D721Med (cell line): ENCODE measurements at places on chromosomes 16 and 17.
A peak's percentile ranks its signal among the peaks of the same experiment; 100 is the strongest.

- no peak for DNase-seq
Measured at GRCh38 chr16:74718140-74718539, 17.5 kb upstream of the MLKL start.

DNA sequence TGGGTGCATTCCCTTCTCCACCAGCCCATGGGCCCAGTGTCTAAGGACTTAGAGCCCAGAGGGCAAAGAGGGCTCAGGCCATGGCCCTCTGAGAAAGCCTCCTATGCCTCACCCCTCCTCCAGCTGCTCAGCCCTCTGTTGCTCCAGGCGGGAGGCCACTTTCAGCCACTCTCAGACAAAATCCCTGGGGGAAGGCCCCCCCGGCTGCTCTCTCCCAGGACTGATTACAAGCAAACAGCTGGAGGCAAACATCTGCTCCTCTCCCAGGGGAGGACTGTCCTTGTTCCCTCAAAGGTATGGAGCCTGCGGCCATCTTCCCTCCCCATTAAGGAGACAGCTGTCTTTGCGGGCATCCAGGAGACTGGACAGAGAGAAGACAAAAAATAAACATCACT, 54.9 kb upstream of the DLX4 start:
- DNase-seq = peak; percentile 57

DNA sequence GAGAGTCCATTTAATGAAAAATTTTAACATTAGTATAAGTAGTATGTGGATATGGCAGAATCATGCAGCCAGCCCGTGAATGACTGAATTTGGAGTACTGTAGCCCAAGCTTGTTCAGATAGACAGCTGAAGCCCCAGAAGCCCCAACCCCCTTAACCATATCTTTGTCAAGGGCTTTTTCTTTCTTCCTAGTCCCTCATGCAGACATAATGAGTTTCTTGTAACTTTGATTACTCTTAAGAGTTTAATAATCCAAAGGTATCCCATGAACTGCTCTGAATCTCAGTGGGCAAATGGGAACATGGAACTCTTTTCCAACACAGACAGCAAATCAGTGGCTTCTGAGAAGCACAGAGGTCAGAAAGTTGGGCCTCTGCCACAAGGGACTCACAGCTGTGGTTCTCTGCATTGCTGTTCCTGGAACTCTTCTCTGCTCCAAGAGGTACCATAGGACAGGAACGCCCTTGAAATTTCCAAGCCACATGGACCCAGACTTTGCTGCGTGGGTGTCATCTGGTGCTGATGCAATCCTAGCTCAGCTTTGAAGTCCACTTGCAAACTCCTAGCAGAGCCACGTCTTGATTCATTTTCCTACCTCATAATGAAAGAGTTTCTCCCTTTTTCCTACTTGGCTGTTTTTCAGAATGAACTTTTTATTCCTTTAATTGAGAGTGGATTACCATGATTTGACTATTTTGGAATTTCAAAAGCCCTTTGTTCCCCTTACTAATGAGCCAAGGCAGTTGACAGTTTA, 18.1 kb downstream of the LYRM1 start:
- DNase-seq = no peak

DNA sequence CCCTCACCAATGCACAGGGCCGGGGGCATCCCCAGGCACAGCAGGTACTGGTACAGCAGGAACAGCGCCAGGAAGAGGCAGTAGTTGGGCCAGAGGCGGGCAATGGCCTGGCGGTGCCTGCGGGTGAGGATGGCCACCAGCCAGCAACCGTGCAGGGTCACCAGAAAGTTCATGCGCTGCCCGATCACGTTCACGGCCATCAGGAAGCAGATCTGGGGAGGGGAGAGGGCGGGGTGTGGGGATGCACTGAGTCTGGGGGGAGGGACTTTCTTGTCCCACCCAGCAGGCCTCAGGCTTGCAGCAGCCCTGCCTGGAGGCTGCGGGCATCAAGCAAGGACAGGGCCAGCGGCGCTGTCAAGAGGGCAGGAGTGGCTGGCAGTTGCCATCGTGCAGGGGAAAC, 25.4 kb downstream of the CTU2 start:
- DNase-seq = no peak

- no peak for DNase-seq
Measured at GRCh38 chr16:76976756-76977155, 214.2 kb upstream of the MON1B start.

DNA sequence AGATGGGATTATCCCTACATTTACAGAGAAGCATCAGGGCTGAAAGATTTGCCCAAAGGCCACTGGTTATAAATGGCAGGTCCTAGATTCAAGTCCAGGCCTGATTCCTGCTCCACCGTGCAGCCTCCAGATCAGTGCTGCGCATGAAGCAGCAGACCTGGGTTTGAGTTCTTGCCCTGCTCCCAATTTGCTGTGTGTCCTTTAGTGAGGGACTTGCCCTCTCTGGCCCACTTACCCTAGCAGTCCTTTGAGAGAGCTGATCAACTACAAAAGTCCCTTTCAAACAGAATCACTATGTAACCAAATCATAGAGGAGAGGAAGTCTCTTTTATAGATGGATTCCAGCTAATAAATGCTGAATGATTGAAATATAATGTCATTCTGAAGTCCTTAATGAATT, 200.4 kb downstream of the RAB11FIP4 start:
- DNase-seq = no peak

GRCh38 chr17:8698162-8698971, 46.3 kb downstream of the CCDC42 start:
- no peak for DNase-seq

GRCh38 chr16:73058616-73059409, 10.9 kb upstream of the ZFHX3 start:
- DNase-seq = no peak

- DNase-seq = no peak
Measured at GRCh38 chr17:14245629-14246028, 9.0 kb upstream of the CDRT15 start.

DNA sequence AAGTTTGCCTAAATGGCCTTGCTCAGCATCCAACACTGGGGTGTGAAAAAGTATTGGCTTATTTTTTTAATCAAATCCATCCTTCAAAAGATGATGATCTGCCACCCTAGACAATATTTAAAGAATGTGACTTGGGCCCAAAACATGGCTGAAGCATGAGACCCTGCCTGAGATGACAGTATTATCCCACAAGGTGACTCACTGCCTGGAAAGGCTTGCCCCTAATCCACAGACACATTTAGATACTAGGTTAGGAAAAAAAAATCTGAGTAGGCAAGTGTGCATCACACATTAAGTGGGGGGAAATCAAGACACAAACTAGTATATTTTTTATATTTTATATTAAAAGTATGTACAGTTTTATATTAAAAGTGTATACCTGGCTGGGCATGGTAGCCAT, 38.4 kb downstream of the TOM1L2 start:
- no peak for DNase-seq

GRCh38 chr17:38870259-38871165, 654 bp downstream of the LASP1 start:
- peak; percentile 49 for DNase-seq

GRCh38 chr17:49745175-49746139, 18.5 kb downstream of the FAM117A start:
- no peak for DNase-seq

DNA sequence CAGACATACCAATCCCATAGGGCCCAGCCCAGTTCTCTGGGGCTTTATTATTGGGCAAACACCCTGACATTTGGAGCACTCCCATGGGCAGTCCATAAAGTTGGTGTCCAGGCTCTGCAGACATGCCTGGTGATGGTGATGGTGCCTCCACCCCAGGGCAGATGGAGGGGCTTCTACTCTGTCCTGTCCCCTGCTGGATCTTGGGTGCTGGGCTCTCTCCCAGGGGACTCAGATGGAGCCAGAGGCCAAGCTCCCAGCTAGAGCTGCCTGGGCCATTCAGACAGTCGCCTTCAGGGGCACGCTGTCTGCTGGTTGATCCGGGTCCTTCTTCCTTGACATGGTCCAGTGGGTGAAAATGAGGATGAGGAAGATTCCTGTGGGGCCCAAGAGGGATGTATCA, 10.6 kb downstream of the CDH16 start:
- no peak for DNase-seq

DNA sequence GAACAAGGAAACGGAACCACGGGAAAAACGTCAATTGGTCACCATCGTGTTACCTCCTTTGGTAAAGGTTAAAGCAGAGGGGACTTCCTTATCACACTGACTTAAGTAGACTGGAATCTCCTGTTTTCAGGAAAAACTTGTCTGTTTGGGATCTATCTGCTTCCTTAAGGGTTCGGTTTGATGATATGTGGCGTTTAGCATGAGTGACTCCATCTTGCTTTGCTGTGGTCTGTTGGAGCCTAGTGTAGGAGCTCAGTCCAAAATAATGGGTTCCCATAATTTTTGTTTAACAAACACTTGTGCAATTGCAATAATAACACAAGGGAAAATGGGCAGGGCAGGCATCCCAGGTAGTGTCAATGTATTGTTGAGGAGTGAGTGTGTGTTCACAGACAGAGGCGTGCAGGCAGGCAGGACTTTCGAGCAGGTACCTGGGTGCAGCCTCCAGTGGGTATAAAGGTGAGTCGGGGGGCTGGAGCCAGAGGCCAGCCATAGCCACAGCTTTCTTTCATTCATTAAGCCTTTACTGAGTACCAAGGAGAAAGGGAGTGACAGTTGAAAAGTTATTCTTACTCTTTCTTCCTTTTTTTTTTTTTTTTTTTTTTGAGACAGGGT, 4.3 kb upstream of the ENGASE start:
- DNase-seq = no peak

DNA sequence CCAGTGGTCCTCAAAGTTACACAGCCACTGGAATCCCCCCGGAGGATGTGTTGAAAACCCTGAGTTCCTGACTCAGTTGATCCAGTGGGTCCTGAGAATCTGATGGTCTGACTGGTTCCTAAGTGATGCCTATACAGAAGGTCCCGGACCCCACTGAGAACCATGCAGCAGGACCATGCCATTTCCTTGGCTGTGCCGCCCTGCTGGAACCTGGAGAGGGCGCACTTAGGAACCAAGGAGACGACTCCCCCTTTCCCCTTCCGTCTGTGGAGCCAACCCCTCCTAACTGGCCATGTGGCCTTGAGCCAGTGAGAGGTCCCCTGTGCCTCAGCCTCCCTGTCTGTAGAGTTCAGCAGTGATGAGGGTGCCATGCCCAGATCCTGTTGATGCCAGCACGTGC, 22.0 kb downstream of the C16orf74 start:
- no peak for DNase-seq

DNA sequence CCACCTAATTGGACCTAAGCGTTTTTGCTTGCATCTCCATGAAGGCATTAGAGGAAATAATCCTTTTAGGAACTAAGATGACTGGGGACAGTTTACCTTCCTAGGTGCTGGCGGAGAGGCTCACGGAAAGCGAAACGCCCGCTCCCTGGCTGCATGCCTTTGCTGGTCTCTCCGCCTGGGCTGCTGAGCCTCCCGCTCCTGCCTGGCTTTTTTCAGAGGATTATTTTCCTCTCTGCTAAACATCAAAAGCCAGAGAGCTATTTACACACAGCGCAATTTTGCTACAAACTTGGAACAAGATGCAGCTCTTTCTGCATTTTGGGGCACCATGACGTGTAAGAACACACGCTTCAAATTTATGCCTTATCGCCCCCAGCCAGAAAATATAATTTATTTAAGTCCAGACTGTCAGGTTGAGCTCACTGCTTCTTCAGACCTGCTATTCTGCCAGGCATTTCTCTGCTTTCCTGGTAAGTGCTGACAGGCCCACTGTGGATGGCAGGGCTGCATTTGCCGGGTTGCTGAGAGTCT, 124.4 kb downstream of the SPACA3 start:
- DNase-seq = no peak

GRCh38 chr16:58530179-58530578, 14.9 kb downstream of the SETD6 start:
- DNase-seq = no peak

DNA sequence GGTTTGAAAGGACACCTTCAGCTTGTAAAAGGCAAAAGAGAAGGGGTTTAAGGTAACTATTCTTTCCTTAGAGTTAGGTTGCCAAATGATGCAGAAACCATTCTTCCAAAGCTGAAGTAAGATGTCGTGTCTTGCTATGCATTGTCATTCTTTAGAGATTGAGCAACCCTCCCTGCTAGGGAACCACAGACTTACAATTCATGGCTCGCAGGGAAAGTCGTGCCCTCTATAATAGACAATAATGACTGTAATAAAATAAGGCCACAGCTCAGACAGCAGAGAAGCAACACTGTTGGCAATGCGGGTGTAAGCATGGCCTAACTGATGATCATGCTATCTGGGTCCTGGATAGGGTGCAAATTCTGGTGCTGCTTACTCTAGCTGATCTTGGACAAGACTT, 129.6 kb upstream of the CDH13 start:
- no peak for DNase-seq

- DNase-seq = no peak
Measured at GRCh38 chr16:77871932-77872331, 83.6 kb downstream of the VAT1L start.

- no peak for DNase-seq
Measured at GRCh38 chr16:80440667-80441066, 100.1 kb upstream of the DYNLRB2 start.

DNA sequence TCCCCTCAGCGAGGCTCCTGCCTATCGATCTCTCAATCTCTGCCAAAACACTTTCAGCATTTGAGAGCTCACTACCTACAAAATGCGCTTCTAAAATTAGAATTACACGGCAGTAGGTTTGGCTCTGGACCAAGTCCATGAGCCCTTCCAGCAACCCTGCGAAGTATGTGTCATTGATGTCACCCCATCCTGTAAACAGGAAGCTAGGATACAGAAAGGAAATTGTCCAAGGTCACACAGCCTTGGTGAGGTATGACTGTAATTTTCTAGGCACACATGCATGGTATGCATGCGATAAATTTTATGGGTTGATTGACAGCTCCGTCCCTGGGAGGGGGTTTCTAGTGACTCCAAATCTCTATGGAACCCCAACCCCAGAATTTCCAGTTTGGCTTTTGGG, 330.3 kb upstream of the CDH5 start:
- DNase-seq = no peak

- no peak for DNase-seq
Measured at GRCh38 chr17:29667969-29668368, 45.3 kb upstream of the CORO6 start.

DNA sequence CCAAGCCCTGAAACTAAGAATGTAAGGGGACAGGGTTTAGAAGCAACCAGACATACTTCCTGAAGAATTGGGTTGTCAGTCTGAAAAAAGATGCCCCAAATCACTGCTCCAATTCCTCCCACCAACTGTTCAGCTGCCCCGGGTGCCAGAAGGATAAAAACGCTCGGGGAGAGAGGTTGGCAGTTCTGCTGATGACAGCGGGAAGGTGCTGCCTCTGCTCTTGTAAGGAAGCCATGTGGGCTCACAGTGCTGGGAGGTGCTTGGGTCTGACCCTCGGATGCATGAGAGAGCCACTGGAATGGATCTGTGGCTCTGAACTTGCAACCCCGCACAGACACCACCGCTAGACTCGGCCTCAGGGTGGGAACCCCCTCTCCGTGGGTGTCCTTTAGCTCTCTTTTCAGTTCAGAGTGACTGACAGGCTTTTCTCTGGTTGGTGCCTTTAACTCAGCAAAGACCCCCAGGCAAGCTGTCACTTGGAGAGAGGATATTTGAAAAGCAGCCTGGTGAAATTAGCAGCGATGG, 364.8 kb upstream of the RBFOX1 start:
- no peak for DNase-seq

GRCh38 chr16:22191532-22192260, 14.4 kb upstream of the EEF2K start:
- DNase-seq = no peak

GRCh38 chr17:62625870-62626200, 1.6 kb upstream of the MRC2 start:
- DNase-seq = peak; percentile 92

- DNase-seq = no peak
Measured at GRCh38 chr16:50396761-50397535, 28.2 kb upstream of the BRD7 start.
